Hematopoietic multipotent progenitor cell treated with erythropoietin and hydrocortisone succinate and interleukin-3 and kit ligand, for 6 days (in vitro differentiated cells): ENCODE measurements at places on chromosomes 6 and 20.

GRCh38 chr6:107488174-107488874 is 1.6 kb upstream of the SOBP start:
- no peak for DNase-seq

GRCh38 chr6:11206576-11206975 is 25.9 kb downstream of the NEDD9 start:
- no peak for DNase-seq

DNA sequence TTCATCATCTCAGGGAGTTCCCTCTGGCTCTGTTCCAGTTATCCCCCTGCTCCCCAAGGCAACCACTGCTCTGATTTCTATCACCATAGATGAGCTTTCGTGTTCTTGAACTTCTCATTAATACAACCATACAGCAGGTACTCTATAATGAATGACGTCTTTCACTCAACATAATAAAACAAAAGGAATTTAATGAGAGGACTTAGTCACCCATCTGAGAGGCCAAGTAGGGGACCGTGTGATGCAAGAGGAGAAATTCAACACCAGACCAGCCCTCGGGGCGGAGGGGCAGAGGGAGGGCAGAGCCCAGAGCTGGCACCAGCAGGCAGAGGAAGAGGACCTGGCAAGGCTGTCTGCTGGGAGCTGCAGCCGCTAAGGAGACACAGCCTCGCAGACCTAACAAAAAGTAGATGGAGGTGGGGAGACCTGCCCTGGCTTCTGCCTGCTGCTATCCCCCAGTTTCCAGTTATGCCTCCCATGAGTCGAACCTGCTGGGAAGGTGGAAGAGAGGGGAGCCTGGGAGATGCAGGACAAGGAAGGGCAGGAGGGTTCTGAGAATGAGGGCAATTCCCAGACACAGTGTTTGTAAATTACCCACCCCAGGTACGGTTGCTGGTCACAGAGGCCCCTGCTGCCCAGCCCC is 13.8 kb downstream of the CCN5 start:
- DNase-seq: peak; percentile 34

GRCh38 chr6:6595952-6596351 is 7.4 kb downstream of the LY86 start:
- no peak for DNase-seq

GRCh38 chr6:33732817-33733708 is 13.6 kb downstream of the IP6K3 start:
- DNase-seq: no peak

GRCh38 chr6:84768442-84769174 is 4.2 kb upstream of the TBX18 start:
- no peak for DNase-seq
